ENCODE measurements at places on chromosomes 5 and 9. TPM values are rescaled to one million over a fixed set of nuclear protein-coding genes. Genes with fewer than 3 reads are reported as not detected.

DNA sequence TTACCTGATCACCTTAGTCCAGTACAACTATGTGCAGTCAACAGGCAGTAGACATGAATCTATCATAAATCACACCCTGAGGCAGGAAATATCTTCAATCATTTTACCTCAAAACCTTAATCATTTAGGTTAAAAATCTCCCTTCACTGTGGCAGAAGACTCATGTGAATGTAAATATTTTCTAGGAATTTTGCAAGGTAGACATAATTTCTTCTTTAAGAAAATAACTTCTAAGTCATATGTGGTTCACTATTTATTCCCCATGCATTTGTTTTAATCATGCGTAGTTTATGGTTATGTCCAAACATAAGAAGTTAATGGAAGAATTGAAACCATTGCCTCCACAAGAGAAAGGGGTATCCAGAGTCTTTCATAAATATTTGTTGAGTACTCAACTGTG, 97.0 kb downstream of the HMHB1 start:
- peaks cover 15% of the 10 kb centered on the region for H3K4me1 ChIP-seq
- H3K4me3 ChIP-seq, result no peak overlapping the region
- no peaks in the 10 kb centered on the region for H3K36me3 ChIP-seq
- H3K27ac ChIP-seq, result no peak overlapping the region

DNA sequence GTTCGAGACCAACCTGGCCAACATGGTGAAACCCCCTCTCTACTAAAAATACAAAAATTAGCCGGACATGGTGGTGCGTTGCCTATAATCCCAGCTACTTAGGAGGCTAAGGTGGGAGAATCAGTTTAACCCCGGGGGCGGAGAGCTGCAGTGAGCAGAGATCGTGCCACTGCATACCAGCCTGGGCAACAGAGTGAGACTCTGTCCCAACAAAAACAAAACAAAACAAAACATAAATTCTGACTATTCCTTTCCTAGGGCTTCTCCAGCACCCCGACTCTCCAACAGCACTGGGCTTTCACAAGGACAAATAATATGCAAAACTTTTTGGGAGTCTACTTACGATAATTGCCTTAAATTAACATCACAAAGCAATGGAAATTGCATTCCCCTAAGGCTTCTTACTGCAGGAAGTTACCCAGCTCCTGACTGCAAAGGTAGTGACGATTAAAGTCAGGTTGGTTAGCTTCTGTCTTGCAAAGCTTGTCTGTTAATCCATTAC, 15.9 kb upstream of the CDKN2AIPNL start:
- H3K4me3 ChIP-seq, result no peak overlapping the region
- no peak for DNase-seq
- H3K36me3 ChIP-seq, result no peaks in the 10 kb centered on the region
- no peaks in the 10 kb centered on the region for H3K27me3 ChIP-seq
- no peak overlapping the region for H3K27ac ChIP-seq

DNA sequence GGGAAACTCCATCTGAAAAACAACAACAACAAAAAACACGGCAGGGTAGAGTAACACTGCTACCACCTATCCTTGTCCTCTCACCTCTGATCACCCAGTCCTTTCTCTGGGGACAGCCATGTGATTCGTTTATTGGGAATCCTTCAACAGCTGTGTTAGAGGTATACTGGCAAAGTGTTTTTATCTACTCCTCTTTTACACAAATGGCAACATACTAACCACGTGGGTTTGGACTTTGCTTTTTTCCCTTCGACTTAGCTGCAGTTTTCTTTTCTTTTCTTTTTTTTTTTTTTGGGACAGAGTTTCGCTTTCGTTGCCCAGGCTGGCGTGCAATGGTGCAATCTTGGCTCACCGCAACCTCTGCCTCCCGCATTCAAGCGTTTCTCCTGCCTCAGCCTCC, 11.2 kb upstream of the SET start:
- no peak overlapping the region for H3K27ac ChIP-seq
- H3K36me3 ChIP-seq, result no peaks in the 10 kb centered on the region
- H3K27me3 ChIP-seq, result no peaks in the 10 kb centered on the region

GRCh38 chr5:150765799-150766169, 7.0 kb upstream of the DCTN4 start:
- no peak overlapping the region for H3K4me3 ChIP-seq
- no peak overlapping the region for H3K27ac ChIP-seq
- no peaks in the 10 kb centered on the region for H3K36me3 ChIP-seq
- no peak for DNase-seq
- H3K27me3 ChIP-seq, result no peaks in the 10 kb centered on the region
- H3K4me1 ChIP-seq, result peaks cover 19% of the 10 kb centered on the region

GRCh38 chr9:124079176-124079925, 67.8 kb downstream of the LHX2 start:
- H3K4me3 ChIP-seq, result 0 out of 2 replicates have a peak overlapping the region, but pooled peaks have one; percentile 10
- 0 out of 2 replicates have a peak, but pooled peaks cover 16% of the 10 kb centered on the region for H3K27me3 ChIP-seq
- H3K27ac ChIP-seq, result no peak overlapping the region
- H3K4me1 ChIP-seq, result peaks cover 22% of the 10 kb centered on the region
- H3K36me3 ChIP-seq, result no peaks in the 10 kb centered on the region

DNA sequence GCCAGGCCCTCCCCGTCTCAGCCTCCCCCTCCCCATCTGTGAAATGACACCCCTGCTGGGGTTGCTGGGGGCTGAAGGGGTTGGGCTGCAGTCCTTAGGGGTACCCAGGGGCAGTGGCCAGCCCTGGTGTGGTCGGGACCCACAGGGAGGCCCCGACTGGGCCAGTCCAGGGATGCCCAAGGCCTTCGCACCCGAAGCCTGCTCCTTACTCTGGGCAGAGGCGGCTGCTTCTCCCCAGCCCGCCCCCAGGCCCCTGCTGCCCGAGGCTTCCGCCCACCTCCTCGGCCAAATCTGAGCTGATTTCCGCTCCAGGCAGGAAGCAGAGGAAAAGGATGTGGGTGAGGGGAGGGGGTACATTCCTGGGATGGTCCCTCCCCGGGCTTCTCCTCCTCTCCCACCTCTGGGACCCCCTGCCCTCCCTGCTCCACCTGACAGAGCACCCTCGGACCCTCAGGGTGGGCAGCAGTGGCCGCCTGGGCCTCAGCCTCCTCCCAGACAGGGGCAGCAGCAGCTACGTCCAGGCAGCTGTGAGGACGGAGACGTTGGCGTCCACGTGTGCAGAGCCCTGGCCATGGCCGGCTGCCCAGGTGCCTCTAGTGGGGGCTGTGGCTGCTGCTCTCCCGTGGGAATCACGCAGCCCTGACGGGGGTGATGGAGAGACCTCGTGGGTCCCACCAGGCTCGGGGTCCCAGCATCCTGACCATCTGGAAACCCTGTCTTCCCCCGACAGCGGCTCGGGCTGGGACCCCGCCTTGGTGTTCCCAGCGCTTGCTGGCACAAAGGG, 4.2 kb upstream of the NRARP start:
- H3K27ac ChIP-seq, result no peak overlapping the region
- no peaks in the 10 kb centered on the region for H3K36me3 ChIP-seq
- no peaks in the 10 kb centered on the region for H3K4me1 ChIP-seq
- no peak overlapping the region for H3K4me3 ChIP-seq
- no peak for DNase-seq

- no peak overlapping the region for H3K27ac ChIP-seq
- H3K4me3 ChIP-seq, result no peak overlapping the region
- no peaks in the 10 kb centered on the region for H3K4me1 ChIP-seq
- no peaks in the 10 kb centered on the region for H3K36me3 ChIP-seq
- DNase-seq, result no peak
Observed at GRCh38 chr9:14748373-14748772, 25.8 kb upstream of the CER1 start.

Gene LURAP1L
- total RNA-seq, result 16.2 TPM

Gene EGFL7
- 13.7 TPM for total RNA-seq

Gene ARL14EPL
- total RNA-seq, result not detected

Gene CDC37L1
- total RNA-seq, result 32.2 TPM

Gene GABRA1
- total RNA-seq, result not detected

Gene CSNK1G3
- 79.9 TPM for total RNA-seq
